ENCODE measurements at places on chromosomes 2 and 18.
A peak's percentile ranks its signal among the peaks of the same experiment; 100 is the strongest.

- DNase-seq, result no peak
These were observed 41.5 kb downstream of the CELF4 start for GRCh38 chr18:37524139-37524497.

DNA sequence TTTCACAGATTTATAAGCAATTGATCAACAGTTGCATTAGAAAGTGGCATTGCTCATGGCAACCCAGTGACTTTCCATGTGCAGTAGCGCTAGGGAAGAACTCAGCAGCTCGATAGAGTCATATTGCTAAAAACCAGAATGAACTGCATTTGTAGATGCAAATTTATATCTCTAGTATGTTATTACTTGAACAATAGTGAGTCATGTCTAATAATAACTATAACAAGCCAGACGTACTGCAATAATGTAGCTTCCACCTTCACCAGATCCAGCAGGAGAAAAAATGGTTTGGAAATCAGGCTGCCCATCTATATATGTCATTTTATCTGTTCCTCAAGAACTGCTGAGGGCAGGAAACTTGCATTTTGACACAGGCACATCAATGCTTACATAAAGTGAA lies 66.5 kb upstream of the FIGN start:
- no peak for DNase-seq

- DNase-seq, result peak; percentile 90
These were observed 1173.1 kb upstream of the ZEB2 start for GRCh38 chr2:145692971-145693478.

DNA sequence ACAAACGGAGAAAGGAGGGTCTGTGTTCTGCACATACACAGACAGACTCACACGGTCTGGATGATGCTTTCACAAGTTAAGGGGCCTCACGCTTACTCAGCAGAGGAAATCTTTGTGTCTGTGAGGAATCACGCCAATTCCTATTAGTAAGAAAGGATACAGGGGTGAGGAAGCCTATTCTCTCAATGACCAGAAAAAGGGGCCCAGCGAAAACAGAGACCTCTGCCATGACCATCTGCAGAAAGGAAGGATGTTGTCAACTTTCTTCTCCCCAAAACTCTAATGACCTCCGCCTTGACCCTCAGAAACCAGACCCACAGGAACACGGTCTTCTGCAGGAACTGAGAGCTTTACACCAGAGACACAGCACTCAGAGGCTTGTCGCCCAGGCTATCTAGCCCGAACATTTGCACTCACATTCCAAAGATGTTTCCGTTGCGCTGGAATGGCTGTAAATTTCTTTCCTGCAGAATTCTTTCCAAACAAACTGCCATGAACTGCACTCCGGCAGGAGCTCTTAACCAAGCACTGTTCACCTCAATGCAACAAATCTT lies 186.3 kb downstream of the TCF4 start:
- peak; percentile 95 for DNase-seq

GRCh38 chr2:101386599-101387150 lies 628 bp downstream of the CREG2 start:
- no peak for DNase-seq

DNA sequence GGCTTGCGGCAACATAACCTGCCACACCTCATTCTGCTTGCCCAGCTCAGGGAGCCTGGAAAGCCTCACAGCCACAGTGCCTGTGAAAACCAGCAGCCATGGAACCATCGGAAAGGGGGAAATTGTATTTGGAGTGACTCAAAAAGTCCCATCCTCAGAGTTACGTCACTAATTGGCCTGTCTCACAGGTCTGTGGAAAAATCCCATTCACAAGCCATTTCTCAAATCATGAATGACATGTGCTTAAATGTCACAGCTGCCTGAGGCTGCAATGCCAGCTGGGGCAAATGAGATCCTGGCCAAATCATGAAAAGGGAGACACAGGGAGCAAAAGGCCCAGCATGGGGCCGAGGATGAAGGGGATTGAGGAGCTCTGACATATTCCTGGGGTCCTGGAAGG lies 486.9 kb upstream of the RAB6C start:
- no peak for DNase-seq

DNA sequence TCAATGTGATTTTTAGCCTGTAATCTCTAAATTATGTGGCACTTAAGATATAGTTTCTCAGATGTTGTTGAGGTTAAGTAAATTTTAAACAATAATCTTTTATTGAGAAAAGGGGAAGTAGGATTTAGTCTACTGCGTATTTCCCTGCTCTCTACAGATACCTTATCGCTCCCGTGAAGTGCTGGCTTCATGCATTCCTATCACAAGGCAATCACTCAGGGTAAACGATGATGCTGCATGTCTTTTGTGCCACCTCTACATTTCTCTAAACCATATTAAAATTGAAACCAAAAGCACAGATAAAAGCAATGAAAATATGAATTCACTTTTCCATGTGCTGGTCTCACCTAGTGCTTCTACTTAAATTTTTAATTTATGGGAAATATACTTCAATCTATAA lies 14.4 kb upstream of the RPE start:
- no peak for DNase-seq

DNA sequence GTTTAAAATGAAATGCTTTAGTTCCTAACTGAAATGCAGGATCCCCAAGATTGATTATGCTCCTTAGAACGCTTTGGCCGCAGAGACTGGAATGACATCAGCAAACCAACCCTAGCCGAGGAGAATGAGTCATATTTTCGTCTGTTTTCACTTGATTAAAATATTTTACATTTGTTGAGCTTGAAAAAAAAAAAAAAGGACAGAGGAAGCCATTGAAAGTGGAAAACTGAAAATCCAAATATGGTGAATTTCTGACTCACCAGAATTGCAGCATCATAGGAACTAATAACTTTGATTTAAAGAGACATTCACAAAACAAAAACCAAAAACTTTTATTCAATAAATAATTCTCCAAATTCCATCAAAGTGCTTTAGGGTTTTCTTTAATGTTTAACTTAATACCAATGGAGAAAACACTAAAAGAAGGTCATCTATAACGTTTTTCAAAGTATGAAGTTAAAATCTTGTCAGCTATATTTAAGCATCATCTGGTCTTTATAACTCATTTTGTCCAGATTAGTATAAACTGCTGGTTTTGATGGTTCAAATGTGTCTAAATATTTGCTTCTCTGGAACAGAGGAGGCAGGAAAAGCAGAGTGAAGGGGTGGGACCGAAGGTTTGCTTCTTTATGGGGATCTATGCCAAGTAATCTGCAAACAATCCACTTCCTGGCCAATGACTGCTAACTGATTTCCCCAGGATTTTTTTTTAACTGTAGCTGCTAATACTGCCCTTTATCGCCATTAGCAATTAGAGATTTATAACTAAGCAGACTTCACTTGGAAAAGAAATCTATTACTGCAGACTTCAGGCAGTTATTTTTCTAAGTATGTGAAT lies 30.9 kb upstream of the COL5A2 start:
- peak; percentile 96 for DNase-seq

GRCh38 chr18:6627645-6628044 lies 101.9 kb upstream of the ARHGAP28 start:
- DNase-seq, result peak; percentile 48

DNA sequence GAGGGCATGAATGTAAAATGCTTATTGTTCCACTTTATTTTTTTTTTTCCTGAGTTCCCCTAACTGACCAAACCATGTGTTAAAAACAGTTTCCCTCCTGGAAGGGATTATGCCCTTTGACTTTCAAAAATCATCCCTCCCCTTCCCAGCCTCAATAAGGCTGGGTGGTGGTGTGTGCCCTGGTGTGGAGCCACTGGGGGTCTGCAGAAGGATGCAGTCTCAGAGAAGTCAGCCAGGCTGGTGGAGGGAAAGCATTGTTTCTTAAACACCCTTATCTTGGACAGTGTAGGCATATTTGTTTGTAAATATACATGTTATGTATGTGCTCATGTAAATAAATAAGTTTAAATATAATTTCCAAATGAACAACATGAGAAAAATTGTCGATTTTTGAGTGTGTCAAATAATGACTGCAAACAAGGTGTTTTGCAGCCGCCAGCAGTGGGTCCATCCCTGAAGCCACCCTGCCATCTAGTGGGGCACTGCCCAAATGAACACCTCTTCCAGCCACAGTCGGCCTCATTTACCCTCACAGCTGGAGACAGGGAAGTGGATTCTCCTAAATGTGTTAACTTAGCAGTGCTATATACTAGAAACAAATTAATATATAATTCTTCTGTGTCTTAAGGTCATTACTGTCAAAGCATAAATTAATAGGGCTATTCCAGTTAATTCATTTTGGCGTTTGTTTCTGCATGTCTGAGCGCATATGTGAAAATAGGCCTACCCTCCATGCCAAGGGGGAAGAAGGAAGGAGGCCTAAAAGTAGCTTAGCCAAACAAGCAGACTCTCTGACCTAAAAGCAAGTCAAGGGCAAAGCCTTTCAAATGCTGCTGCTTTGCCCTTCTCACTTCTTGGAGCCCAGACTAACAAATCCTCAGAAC lies 209.6 kb upstream of the PIK3C3 start:
- DNase-seq, result peak; percentile 54

- no peak for DNase-seq
These were observed 25.5 kb downstream of the LRRFIP1 start for GRCh38 chr2:237652854-237653253.

DNA sequence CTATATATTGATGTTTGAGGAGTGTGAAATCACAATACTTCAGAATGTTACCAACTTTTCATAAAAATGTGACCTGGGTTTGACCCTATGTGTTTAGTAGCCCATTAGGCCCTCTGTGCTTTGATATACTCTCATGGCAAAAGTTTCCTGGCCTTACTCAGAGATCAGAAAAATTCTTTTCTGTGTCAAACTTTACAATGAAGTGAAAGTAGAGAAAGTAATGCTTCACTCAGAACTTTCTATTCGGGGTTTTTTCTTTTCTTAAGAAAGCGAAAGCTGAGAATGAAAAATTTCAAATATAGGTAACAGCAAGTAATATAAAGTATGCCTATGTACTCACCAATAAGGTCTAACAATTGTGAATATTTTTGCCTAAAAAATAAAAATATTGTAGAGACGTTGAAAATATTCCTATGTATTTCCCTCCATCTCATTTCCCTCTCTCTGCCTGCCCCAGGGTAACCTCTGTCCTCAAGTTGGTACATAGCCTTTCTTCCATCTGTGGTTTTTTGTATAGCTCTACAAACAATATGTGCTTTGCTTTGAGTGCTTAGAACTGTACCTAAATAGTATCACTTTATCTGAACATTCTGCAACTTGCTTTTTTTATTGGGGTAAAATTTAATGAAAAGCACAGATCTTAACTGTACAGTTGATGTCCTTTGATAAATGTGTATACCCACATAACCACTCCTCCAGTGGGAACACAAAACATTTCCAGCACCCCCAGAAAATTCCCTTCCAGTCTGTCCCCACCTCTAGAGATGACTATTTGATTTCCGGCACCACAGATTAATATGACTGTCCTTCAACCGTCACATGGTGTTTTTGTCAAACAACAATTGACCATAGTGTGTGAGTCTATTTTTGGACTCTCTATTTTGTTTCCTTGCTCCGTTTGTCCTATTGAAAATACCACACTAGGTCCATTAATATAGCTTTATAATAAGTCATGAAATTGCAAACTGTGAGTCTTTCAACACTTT lies 10.3 kb upstream of the ACKR3 start:
- no peak for DNase-seq

- DNase-seq, result no peak
These were observed 38.1 kb downstream of the LRRTM4 start for GRCh38 chr2:77484026-77484425.

DNA sequence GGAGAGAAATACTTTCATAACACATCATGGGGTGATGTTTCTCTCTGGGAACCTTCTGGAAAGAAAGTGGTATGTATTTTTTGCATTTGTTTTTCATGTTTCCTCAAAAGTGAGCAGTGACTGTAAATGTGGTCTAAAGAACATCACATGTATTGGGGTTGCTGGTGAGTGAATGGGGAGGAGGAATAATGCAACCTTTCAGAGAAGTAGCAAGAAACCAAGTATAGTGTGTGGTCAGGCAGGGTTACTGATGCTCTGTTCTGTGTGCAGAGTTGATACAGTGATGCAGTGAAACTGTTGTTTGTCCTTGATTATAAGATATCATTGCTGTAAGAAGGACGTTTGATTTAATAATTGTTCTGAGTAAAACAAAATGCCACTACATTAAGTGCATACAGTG lies 24.1 kb downstream of the ADNP2 start:
- no peak for DNase-seq

DNA sequence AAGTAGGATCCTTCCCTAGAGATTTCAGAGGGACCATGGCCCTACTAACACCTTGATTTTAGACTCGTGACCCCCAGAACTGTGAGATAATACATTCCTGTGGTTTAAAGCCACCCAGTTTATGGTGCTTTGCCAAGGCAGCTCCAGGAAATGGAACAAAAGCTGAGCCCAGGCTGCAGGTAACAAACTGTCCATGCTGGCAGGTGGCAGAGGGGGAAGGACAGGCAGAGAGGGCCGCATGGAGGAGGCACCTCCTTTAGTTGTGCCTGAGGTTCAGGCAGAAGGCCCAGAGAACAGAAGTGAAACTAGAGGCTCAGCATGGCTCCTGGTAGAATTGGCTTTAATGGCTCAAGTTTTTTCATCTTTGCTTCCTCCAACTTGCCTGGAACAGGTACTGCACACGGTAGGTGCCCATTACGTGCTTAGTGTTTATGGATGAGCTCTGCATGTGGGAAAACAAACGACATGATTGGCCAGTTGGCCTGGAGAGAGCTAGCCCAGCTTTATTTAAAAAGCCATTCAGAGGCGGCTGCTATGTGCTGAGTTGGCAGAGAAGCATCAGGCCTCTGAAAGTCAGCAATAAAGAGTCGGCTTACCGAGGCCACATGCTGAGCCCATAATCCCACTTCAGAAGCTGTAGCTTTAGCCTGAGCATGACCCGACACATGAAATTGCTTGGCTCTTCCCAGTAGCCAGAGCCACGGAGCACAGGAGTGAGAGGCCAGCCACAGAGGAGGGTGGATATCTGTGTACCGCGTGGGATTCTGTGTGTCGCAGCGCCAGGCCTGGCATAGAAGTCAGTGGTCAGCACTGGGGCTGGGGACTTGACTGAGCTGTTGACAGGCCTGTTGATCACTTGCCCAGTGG lies 36.5 kb downstream of the HS1BP3 start:
- DNase-seq, result no peak

DNA sequence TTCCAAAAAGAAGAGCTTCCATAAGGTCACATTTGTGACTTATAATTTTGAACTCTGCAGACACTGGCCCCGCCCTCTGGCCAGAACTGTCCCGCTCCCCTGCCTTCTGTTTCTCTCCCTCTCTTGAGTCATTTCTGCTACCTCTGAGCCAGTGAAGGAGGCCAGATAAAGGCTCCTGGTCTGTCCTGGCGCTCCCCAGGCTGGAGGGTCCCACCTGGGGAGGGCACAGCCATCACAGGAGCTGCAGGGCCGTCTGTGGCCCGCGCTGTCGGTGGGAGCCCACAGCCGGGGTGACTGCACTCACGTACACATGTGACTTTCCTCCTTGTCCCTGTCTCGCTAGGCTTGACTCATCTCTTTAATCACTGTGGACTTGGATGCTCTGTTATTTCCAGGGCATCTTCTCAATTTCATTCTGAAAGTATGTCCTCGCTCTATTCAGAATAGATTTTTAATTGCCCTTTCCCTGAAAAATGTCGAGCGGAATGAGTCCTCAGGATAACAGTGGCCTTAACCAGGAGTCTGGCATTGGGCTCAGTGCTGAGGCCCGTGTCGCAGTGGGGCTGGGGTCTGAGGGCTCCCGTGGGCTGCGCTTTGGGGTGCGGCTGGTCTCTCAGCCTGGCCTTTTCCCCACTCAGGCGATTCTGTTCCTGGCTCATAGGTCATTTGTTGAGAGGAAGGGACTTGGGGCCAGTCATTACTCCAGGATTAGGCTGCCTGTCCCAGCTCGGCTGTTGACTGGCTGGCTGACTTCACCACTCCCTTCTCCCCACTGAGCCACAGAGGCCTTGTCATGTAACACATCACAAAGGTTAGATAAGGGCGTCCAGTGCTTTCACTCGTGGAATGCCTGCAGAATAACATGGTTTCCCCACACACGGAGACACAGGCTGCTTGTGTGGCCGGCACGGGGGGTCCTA lies 34.5 kb downstream of the KLHL29 start:
- DNase-seq, result peak; percentile 86
